ENCODE measurements at places on chromosomes 1 and 21.

- no peaks in the 10 kb centered on the region for H3K36me3 ChIP-seq
- no peak overlapping the region for H3K4me3 ChIP-seq
- no peak overlapping the region for H3K27ac ChIP-seq
These were observed 28.1 kb upstream of the ACBD6 start for GRCh38 chr1:180530501-180530900.

- no peak overlapping the region for H3K27ac ChIP-seq
- no peak overlapping the region for H3K4me3 ChIP-seq
- H3K36me3 ChIP-seq: no peaks in the 10 kb centered on the region
These were observed 172.2 kb upstream of the IRF2BP2 start for GRCh38 chr1:234782105-234782751.

- peak; percentile 67 for DNase-seq
- H3K4me3 ChIP-seq: no peak overlapping the region
- H3K4me1 ChIP-seq: no peaks in the 10 kb centered on the region
- no peaks in the 10 kb centered on the region for H3K27me3 ChIP-seq
- H3K27ac ChIP-seq: no peak overlapping the region
These were observed 103.7 kb downstream of the NCAM2 start for GRCh38 chr21:21101911-21102310.

DNA sequence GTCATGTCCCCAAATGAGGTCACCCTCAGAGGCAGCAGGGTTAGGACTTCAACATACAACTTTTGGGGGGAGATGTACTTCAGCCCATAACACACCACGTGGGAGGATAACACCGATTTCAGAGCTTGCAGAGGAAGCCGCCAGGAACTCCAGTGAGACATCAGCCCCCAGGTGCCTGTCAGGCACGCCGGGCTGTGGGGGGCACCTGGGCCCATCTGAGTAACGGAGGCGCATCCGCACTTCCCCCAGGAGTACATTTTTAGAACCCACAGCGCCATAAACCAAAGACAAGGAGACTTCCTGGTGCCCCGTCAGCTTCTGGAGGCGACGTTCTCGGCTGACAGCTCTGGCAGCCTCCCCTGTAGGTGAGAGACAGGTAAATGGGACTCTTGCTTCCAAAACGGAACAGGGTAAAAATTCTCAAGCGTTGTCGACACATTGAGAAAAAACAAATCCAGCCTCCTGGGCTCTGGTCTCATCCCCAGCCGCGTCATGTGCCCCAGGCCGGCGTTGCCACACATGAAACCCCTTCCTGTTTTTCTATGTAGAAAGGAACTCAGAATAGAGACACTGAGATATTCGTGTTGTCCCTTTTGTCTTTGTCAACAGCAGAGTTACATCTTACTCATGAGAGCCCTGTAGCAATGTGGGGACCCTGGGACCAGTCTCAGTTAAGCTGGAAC, 93.3 kb downstream of the PDE9A start:
- no peak for DNase-seq
- no peaks in the 10 kb centered on the region for H3K36me3 ChIP-seq
- H3K27ac ChIP-seq: no peak overlapping the region
- H3K4me1 ChIP-seq: peaks cover 13% of the 10 kb centered on the region
- H3K27me3 ChIP-seq: no peaks in the 10 kb centered on the region

- no peak for DNase-seq
- H3K4me3 ChIP-seq: no peak overlapping the region
- no peak overlapping the region for H3K27ac ChIP-seq
- H3K27me3 ChIP-seq: no peaks in the 10 kb centered on the region
- no peaks in the 10 kb centered on the region for H3K36me3 ChIP-seq
- H3K4me1 ChIP-seq: no peaks in the 10 kb centered on the region
These were observed 32.9 kb upstream of the VAV3 start for GRCh38 chr1:107997866-107998265.

DNA sequence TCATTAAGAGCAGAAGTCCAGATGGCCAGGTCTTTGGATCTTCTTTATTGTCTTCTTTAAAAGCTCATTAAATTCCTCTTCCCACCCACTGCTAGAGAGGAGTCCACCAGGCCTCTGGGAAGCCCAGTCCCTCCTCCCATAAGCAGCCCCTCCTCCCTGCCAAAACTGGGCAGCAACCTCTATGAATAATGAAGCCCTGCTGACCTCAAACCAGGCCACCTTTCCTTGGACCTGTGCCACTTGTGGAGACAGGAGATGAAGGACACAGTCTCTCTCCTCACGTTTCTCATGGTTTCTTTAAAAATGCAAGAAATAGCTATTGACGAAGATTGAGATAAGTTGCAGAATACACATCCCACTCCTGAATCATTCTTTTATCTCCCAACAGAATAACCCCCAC, 112.8 kb downstream of the EDEM3 start:
- H3K4me1 ChIP-seq: peaks cover 4% of the 10 kb centered on the region
- no peak for DNase-seq
- H3K27me3 ChIP-seq: no peaks in the 10 kb centered on the region
- H3K27ac ChIP-seq: no peak overlapping the region
- no peak overlapping the region for H3K4me3 ChIP-seq

DNA sequence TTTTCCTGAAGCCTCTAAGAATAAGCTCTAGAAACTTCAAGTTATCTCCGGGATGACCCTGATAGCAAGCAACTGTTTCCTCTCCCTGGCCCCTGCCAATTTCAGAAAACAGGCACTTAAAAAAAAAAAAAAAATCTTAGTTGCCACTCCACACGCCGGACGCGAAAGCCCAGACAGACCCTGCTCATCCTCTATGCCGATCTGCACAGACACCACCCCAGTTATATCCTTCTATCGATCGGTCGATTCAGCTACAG, 1.7 kb downstream of the ANP32E start:
- peak overlapping the region; percentile 96 for H3K27ac ChIP-seq
- no peaks in the 10 kb centered on the region for H3K36me3 ChIP-seq
- no peaks in the 10 kb centered on the region for H3K27me3 ChIP-seq
- H3K4me1 ChIP-seq: peaks cover 10% of the 10 kb centered on the region

- H3K36me3 ChIP-seq: no peaks in the 10 kb centered on the region
- no peaks in the 10 kb centered on the region for H3K4me1 ChIP-seq
- no peak for DNase-seq
- no peaks in the 10 kb centered on the region for H3K27me3 ChIP-seq
- H3K27ac ChIP-seq: no peak overlapping the region
- no peak overlapping the region for H3K4me3 ChIP-seq
These were observed 318.6 kb downstream of the NFIA start for GRCh38 chr1:61400997-61401396.

DNA sequence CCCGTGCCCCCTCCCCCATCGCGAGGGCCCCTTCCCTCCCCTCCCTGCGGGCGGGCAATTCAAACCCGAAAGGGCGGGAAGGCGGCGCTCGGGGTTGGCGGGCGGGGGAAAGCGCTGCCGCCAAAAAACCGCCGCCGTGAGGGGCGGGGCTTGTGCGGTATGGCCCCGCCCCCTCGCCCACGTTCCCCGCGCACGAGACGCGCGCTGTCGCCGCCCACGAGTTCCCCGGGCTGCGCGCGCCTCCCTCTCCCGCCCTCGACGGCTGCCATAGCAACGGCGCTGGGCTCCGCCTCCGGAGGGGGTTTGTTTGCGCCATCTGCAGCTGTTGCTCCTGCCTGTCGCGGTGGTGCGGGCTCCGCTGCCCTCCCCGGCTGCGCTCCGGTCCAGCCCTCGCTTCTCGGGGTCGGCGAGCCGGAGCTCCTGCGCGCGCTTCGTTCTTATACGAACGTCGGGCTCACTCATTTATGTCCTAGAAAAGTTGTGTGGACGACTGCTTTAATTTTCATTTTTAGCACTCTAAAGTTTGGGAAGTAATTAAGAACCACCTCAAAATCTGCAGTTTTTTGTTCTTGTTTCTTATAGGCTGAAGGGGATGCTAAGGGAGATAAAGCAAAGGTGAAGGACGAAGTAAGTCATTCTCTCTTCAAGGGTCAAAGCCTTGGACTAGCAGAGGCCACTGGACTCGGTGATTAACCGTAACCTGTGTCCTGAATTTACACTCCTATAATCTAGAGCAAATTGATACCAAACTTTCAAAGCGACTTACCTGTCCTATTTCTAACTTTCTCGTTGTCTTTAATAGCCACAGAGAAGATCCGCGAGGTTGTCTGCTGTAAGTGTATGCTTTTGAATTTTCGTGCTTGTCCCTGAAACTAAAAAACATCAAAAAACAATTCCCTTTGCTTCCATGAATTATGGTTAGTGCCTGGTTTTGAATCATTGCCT, 933 bp downstream of the HMGN2 start:
- H3K4me1 ChIP-seq: peaks cover 15% of the 10 kb centered on the region
- H3K4me3 ChIP-seq: peak overlapping the region; percentile 97
- H3K27me3 ChIP-seq: no peaks in the 10 kb centered on the region
- DNase-seq: peak; percentile 97

- no peaks in the 10 kb centered on the region for H3K27me3 ChIP-seq
- no peaks in the 10 kb centered on the region for H3K4me1 ChIP-seq
- no peak overlapping the region for H3K4me3 ChIP-seq
- no peaks in the 10 kb centered on the region for H3K36me3 ChIP-seq
- DNase-seq: peak; percentile 25
These were observed 11.8 kb upstream of the ZFP69B start for GRCh38 chr1:40438391-40439015.

DNA sequence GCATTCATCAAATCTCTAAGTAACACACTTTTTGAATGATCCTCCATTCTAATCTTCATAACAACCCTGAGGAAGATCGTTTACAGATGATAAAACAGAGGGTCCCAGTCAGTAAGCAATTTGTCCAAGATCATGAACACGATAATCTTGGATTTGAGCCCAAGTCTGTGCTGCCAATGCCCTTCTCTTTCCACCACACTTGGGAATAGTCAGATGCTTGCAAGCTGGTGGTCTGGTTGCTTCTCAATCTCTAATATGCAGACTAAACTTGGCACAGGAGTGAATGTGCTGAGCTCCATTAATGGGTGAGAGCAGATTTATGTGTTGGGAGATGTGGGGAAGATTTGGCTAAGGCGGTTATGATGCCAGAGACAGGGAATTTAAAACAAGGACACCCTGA, 430.6 kb upstream of the DAB1 start:
- H3K36me3 ChIP-seq: no peaks in the 10 kb centered on the region
- no peaks in the 10 kb centered on the region for H3K27me3 ChIP-seq
- no peak for DNase-seq
- H3K4me3 ChIP-seq: no peak overlapping the region
- H3K27ac ChIP-seq: no peak overlapping the region
- no peaks in the 10 kb centered on the region for H3K4me1 ChIP-seq

GRCh38 chr1:51247499-51247898, 11.4 kb downstream of the RNF11 start:
- H3K4me1 ChIP-seq: no peaks in the 10 kb centered on the region
- no peaks in the 10 kb centered on the region for H3K27me3 ChIP-seq
- H3K36me3 ChIP-seq: no peaks in the 10 kb centered on the region
- no peak overlapping the region for H3K4me3 ChIP-seq

DNA sequence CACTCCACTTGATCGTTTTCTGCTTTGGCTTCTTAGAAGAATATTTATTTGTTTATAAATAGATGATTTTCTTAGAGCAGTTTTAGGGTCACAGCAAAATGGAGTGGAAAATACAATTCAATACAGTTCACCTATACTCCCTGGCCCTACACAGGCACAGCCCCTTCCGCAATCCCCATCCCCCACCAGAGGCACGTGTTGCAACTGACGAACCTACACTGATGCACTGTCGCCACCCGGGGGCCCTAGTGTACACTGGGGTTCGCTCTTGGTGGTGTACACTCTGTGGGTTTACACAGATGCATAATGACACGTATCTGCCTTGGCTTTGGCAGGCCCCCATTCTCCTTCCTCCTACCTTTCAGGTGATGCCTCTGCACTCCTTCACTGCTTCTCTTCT, 8.0 kb downstream of the ECHDC2 start:
- H3K27ac ChIP-seq: no peak overlapping the region
- H3K27me3 ChIP-seq: no peaks in the 10 kb centered on the region
- DNase-seq: no peak
- H3K4me1 ChIP-seq: peaks cover 28% of the 10 kb centered on the region
- H3K36me3 ChIP-seq: no peaks in the 10 kb centered on the region

- H3K4me3 ChIP-seq: no peak overlapping the region
- no peaks in the 10 kb centered on the region for H3K27me3 ChIP-seq
- DNase-seq: no peak
- H3K4me1 ChIP-seq: peaks cover 7% of the 10 kb centered on the region
- no peaks in the 10 kb centered on the region for H3K36me3 ChIP-seq
These were observed 33.9 kb downstream of the APP start for GRCh38 chr21:26136671-26137070.

- H3K4me1 ChIP-seq: no peaks in the 10 kb centered on the region
- H3K4me3 ChIP-seq: no peak overlapping the region
- H3K36me3 ChIP-seq: no peaks in the 10 kb centered on the region
- no peak overlapping the region for H3K27ac ChIP-seq
- no peaks in the 10 kb centered on the region for H3K27me3 ChIP-seq
- no peak for DNase-seq
These were observed 544.8 kb downstream of the NUF2 start for GRCh38 chr1:163866564-163866963.

DNA sequence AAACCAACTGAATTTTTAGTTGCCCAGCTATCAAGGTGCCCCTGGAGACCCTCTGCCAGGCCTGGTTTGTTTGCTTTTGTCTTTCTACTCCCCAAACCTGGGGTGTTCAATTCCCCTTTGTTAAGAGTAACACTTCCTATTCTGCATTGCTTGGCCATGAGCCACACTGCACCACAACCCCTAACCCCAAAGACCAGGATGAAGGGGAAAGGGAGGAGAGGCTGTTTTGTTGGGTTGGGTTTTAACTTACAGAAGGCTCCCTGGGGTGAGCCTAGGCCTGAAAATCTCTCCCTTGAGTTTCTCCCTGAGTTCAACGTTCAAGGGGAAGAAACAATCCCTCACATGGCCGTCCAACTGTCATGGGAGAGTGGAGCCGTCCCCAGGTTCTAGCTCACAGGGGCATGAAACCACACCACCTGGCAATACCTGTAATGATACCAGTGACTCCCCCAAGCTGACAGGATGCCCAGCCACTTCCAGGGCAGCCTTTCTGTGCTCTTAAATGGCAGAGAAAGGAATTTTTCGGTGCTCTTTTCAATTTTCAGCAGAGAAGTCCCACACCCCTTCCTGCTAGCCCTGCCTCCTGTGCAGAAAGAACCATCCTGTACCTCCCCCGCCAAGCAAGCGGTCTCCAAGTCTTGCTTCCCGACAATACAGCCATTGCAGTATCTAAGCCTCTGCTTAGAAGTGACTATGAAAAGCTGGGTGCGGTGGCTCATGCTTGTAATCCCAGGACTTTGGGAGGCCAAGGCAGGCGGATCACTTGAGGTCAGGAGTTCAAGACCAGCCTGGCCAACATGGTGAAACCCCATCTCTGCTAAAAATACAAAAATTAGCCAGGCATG, 14.9 kb downstream of the SLC45A3 start:
- no peak overlapping the region for H3K27ac ChIP-seq
- no peaks in the 10 kb centered on the region for H3K4me1 ChIP-seq
- no peaks in the 10 kb centered on the region for H3K36me3 ChIP-seq
- no peak overlapping the region for H3K4me3 ChIP-seq
- no peak for DNase-seq

- peak overlapping the region; percentile 92 for H3K4me3 ChIP-seq
- no peaks in the 10 kb centered on the region for H3K36me3 ChIP-seq
- peak; percentile 33 for DNase-seq
- peak overlapping the region; percentile 95 for H3K27ac ChIP-seq
- peaks cover 8% of the 10 kb centered on the region for H3K4me1 ChIP-seq
These were observed 918 bp upstream of the RASAL2 start for GRCh38 chr1:178092878-178093493.

DNA sequence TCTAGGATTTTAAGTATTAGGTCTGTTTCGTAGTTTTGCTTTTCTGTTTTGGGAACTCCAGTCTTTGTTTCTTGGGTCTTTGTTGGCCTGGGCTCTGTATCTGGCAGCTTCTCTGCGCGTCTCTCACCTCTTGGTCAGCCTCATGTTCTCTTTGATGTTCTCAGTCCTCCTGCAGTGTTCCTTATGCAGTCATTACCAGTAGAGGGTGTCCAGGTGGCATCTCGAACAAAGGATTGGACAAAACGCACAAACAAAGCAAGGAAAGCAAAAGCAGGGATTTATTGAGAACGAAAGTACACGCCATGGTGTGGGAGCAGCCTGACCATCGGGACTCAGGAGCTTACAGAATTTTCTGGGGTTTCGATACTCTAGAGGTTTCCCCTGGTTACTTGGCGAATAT, 133.7 kb upstream of the COL6A1 start:
- no peak overlapping the region for H3K27ac ChIP-seq
- H3K27me3 ChIP-seq: no peaks in the 10 kb centered on the region
